ENCODE measurements at places on chromosomes 6 and 20.

GRCh38 chr6:81774542-81774941, 22.1 kb upstream of the TENT5A start:
- no peak for DNase-seq

DNA sequence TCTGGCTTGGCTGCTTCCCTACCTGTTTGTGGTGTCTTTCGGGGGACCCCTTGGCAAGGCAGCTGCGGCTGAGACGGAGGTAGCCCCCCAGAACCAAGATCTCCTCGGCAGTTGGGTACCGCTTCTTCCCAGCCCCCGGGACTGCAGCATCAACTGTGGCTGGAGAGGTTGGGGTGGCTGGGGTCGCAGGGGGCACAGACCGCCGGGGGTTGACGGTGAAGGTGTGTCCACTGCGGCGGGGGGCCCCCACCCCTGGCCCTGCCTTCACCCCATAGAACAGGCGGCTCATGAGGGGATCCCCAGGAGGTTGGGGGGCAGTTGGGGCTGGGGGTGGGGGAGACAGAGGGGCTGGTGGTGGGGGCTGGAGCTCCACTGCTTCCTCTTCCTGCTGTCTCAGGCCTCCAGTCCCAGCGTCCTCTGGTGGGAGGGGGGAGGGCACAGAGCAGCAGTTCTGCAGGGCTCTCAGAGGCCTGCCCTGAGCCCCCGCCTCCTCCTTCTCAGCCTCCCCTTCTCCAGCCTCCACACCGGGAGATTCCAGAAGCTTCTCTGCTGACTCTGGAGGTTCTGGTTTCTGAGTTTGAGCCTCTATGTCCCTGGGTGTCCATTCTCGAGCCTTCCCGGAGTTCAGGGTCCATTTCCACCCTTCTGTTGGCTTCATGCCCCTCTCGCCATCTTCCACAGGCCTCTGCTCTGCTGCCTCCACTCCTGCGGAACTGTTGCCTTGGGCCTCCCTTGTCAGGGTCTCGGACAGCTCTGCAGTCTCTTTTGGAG, 1.9 kb downstream of the PPP1R18 start:
- DNase-seq = no peak

DNA sequence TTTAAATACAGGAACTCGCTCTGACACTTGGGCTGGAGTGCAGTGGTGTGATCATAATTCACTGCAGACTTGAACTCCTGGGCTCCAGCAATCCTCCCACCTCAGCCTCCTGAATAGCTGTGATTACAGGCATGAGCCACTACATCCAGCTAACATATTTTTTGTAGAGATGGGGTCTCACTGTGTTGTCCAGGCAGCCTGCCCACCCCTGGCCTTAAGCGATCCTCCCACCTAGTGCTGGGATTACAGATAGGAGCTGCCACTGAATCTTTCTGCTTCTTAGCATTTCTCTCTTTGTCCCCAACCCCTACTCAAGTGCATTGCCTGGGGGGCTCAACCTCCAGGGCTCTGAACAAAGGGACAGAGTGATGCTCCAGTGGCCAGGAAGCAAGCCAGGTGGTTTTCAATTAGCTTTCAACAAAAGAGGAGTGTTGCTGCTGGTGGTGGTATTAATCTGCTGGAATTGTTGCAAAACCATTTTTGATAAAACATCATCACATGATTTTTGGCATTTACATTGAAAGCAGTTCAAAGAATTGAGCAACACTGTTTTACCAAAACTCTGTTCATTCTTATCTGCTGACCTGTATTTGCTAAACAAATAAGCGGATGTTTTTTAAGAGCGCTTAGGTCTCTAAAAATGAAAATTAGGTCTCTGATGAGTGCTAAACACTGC, 40.4 kb upstream of the BPIFA2 start:
- no peak for DNase-seq

- no peak for DNase-seq
These were observed 351 bp downstream of the AURKA start for GRCh38 chr20:56391596-56392131.

- DNase-seq = no peak
These were observed 125.9 kb upstream of the TNFAIP3 start for GRCh38 chr6:137740967-137741761.

- DNase-seq = no peak
These were observed 47.3 kb upstream of the BHLHE23 start for GRCh38 chr20:63054103-63054474.

GRCh38 chr6:111745186-111745585, 128.1 kb downstream of the FYN start:
- no peak for DNase-seq

- DNase-seq = no peak
These were observed 569.8 kb downstream of the QKI start for GRCh38 chr6:163984124-163984936.

GRCh38 chr6:14055541-14055940, 62.0 kb upstream of the CD83 start:
- peak; percentile 94 for DNase-seq

- no peak for DNase-seq
These were observed 37.7 kb upstream of the NOL4L start for GRCh38 chr20:32622585-32623468.

- no peak for DNase-seq
These were observed 176.6 kb downstream of the PKHD1 start for GRCh38 chr6:51910851-51911250.

- no peak for DNase-seq
These were observed 20.7 kb downstream of the EBF4 start for GRCh38 chr20:2713285-2713684.

DNA sequence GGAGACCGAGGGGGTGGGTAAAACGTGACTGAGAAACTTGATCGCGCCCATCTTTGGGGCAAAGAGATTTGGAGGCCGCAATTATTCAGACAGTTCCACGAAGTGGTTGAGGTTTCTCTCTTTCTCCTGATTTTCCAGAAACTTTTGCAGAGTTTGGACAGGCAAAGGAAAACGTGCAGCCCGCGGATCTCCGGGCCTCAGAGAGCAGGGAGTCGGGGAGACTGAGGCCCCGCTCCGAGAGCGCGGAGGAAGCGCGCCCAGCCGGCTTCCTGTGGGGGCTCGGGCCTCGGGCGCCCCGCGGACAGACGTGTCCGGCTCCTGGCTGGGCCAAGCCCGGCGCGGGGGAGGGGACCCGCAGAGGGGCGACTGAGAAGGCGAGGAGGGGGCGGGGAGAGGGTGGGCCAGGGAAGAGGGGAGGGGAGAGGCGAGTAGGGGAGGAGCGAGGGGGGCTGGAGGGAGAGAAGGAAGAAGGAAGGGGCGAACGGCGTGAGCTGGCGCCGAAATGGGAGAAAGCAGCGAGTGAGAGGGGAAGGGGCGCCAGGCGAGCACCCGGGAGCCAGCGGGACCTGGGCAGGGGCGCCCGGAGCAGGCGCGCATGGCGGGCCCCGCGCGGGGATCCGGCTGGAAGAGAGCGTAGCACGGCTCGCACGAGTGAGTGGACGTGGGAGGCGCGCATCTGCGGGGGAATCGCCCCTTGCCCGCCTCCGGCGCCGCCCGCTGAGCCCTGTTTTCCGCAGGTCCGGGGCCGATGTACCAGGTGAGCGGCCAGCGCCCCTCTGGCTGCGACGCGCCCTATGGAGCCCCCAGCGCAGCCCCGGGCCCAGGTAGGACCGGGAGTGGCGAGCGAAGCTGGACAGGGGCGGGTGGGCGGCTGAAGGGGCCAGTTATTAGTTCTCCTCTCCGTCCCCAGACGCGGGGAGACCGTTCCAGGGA, at the start of gene MDFI:
TSS of gene MDFI (plus strand) at position 467 of the 933 bp plus-strand sequence. CDS start at position 749, 282 bp downstream.
- no peak for DNase-seq

GRCh38 chr20:33833333-33833732, 22.2 kb downstream of the CHMP4B start:
- DNase-seq = no peak

- no peak for DNase-seq
These were observed 241.6 kb downstream of the PHACTR1 start for GRCh38 chr6:12958052-12958706.

GRCh38 chr20:50710492-50711063, 19.2 kb upstream of the RIPOR3 start:
- no peak for DNase-seq
